Parietal lobe (tissue), 2 donors: ENCODE measurements at places on chromosomes 2 and 18. TPM values are rescaled to one million over a fixed set of nuclear protein-coding genes. Genes with fewer than 3 reads are reported as not detected.

The SH2D6 gene
- 0.94 TPM for total RNA-seq

The GTF2A1L gene
- total RNA-seq = 1.6 TPM

The EFEMP1 gene
- total RNA-seq = 0.94 TPM

The C2orf74 gene
- total RNA-seq = 2.5 TPM

The TEKT4 gene
- not detected for total RNA-seq

The TTN gene
- 6.3 TPM for total RNA-seq

The SMARCAL1 gene
- total RNA-seq = 35.4 TPM

The KLHL30 gene
- not detected for total RNA-seq

The TMEM237 gene
- total RNA-seq = 40.7 TPM

The LRRC30 gene
- total RNA-seq = not detected

The ATP5MC3 gene
- total RNA-seq = 42.9 TPM

The VIL1 gene
- total RNA-seq = not detected

The IL1B gene
- total RNA-seq = 2.2 TPM

The C1QL2 gene
- 1.6 TPM for total RNA-seq

The ABCB11 gene
- total RNA-seq = 1.6 TPM

The CCDC102B gene
- 20.0 TPM for total RNA-seq

The ZNF892 gene
- total RNA-seq = 62.3 TPM

The CD28 gene
- total RNA-seq = under 0.01 TPM

The COLEC11 gene
- total RNA-seq = 0.31 TPM

The STK36 gene
- total RNA-seq = 77.0 TPM

The RMDN2 gene
- 12.2 TPM for total RNA-seq

The LRATD1 gene
- 35.1 TPM for total RNA-seq

The KCNIP3 gene
- 15.3 TPM for total RNA-seq

The ICA1L gene
- 230 TPM for total RNA-seq

The AQP4 gene
- 57.9 TPM for total RNA-seq

The PRADC1 gene
- total RNA-seq = 6.9 TPM

The ALPG gene
- not detected for total RNA-seq

The UPP2 gene
- 3.1 TPM for total RNA-seq
